GM12864 (cell line): ENCODE measurements at places on chromosomes 12 and 14.

GRCh38 chr12:125140279-125141209 is 75.3 kb downstream of the AACS start:
- DNase-seq = no peak

DNA sequence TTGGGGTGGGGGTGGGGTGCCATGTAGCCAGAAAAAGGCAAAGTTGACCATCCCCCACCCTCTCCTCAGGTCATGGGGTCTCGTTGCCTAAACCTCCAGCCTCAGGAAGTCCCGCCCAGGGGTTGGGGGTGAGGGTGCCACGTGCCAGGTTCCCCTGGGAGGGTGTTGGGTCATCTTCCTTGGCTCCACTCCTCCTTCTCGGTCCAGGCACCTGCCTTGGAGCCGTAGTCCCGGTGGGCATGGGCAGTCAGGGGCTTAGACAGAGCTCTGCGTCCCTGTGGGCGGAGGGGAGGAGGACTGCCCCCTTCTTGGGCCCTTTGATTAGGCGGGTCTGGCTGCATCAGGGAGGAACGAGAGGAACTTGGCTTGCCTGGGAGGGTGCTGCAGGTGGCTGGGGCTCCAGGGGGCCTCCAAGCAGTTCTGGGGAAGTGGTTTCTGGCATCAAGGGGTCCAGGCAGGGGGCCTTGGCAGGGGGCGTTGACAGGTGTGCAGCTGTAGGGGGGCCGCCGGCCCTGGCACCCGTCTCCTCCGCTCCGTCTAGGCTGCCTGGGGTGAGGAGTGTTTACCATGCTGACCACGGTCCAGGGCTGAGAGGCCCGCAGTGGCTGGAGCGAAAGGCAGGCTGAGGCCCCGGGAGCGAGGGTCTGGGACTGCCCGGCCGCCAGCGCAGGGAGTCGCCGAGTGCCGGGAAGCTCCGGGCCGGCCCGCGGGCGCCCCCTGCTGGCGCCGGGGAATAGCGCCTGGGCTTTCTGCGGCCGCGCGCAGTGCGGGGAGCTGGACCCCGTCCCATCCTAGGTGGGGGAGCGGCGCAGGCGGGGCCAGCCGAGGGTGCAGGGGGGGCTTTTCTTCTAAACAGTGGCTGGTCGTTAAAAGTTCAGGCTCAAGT is 7.9 kb downstream of the SETD1B start:
- DNase-seq = no peak

- DNase-seq = no peak
Observed at GRCh38 chr14:72686101-72686500, 207.8 kb downstream of the DPF3 start.

GRCh38 chr12:11896417-11896929 is 174.3 kb upstream of the BCL2L14 start:
- DNase-seq = no peak

DNA sequence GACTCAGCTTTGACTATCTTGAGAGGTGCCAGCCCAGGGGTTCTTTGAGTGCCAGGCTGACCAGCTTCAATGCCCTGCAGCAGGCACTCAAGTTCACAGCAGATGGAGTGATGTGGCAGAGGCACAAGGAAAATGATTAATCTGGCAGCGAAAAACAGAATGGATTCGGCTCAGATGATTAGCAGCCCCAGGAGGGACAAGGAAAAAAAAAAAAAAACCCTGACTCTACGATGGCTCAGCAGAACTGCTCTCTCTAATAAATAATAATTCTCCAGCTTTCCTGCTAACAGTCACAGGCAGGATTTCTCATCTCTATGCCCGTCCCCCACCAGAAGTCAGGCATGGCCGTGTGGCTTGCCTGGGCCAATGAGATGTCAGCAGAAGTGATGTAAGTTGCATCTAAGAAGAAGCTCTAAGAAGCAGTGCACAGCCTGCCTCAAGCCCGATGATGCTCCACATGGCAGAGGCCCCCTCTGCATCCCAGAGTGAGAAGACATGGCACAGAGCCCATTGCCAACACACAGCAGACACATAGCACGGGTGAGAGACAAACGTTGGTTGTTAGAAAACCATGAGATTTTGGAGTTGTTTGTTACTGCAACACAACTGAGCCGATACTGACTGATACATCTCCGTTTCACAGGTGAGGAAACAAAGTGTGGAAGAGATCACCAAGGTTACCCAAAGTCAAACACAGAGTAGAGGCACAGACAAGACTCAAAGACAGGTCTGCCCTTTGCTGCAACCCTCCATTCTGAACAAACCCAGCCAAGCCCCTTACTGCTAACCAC is 111.0 kb downstream of the SCARB1 start:
- no peak for DNase-seq

- DNase-seq = no peak
Observed at GRCh38 chr14:101905614-101906013, 58.8 kb upstream of the DYNC1H1 start.

DNA sequence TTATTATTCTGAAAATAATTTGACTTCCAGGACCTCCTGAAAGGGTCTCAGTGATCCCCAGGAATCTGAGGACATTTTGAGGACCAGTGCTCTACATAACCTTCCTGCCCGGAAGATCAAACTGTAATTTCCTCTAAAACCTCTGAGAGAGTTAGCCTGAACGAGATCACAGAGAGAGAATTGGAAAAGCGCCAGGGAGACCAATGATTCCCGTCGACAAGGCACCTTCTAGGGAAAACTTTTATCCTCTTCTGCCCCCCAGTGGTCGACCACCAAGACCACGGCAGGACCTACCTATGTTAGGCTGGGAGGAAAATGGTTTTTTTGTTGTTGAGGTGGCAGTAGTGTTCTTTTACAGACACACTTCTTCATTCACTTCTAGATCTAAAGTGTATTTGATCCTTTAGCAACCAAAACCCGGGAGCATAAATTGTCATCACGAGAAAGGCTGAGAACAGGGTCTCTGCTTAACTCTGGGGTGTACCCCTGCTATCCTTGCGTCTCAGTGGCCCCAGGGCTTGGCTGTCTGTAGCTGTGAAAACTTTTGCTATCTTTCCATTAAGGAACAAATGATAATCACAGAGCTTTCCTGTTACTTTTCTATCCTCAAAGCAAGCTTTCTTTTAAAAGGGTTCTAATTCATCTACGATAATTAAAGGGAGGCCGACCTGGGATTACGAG is 62.9 kb upstream of the NID2 start:
- DNase-seq = no peak
